Activated naive CD4-positive, alpha-beta T cell treated with anti-CD3 and anti-CD28 coated beads, Interleukin-2, amount 50 U/mL, for 16 hours (primary cell): ENCODE measurements at places on chromosomes 12 and 14.

- DNase-seq = no peak
Observed at GRCh38 chr12:66765204-66765603, 86.3 kb upstream of the GRIP1 start.

GRCh38 chr12:132618683-132619043 lies at the start of gene P2RX2:
P2RX2 (plus strand) TSS chr12:132618776; CDS start chr12:132618817, 41 bp downstream.
- DNase-seq = no peak

- DNase-seq = no peak
Observed at GRCh38 chr12:16348435-16349130, 1.1 kb downstream of the MGST1 start.

DNA sequence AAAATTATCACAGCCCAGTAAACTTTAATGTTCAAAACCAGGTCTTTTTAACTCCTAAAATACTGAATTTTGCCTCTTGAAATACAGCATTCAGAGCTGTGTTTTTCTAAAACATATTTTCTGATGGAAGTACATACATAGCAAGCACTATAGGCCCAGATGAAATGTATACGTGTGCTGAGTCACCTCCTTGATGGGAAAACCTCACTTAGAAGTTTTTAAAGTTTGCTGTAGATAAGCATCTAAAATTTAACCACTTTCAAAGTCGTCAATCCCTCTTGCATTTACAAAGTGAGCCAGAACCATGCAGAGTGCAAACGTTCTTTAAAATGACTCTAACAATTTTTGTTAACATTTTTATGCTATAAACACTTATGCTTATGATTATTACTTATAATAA lies 618.8 kb downstream of the RPS29 start:
- DNase-seq = no peak

DNA sequence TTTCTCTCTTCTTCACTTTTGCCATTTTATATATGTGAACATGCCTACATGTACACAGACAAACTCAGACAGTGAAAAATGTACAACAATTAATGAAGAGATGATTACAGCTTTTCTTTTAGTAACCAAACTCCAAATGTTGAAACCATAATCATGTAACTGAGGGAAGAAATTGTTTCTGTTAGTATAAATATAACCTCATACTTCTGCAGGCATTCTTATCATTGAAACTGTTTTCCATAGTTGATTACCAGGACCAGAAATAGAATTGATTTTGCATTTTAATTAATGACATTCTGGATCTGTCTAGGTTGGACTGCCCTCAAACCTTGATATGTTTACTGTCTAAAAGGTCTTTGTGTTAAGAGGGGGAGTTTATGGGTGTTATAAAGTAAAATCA lies 3.2 kb downstream of the ANO4 start:
- no peak for DNase-seq

GRCh38 chr14:77409131-77409533 lies 14.2 kb downstream of the NOXRED1 start:
- DNase-seq = no peak

GRCh38 chr12:14716848-14717444 lies 20.5 kb upstream of the GUCY2C start:
- peak; percentile 27 for DNase-seq
